NCI-H1092 treated with DMSO at 0.1 percent for 48 hours (cell line): ENCODE measurements at places on chromosomes 1 and 21.
A peak's percentile ranks its signal among the peaks of the same experiment; 100 is the strongest.

DNA sequence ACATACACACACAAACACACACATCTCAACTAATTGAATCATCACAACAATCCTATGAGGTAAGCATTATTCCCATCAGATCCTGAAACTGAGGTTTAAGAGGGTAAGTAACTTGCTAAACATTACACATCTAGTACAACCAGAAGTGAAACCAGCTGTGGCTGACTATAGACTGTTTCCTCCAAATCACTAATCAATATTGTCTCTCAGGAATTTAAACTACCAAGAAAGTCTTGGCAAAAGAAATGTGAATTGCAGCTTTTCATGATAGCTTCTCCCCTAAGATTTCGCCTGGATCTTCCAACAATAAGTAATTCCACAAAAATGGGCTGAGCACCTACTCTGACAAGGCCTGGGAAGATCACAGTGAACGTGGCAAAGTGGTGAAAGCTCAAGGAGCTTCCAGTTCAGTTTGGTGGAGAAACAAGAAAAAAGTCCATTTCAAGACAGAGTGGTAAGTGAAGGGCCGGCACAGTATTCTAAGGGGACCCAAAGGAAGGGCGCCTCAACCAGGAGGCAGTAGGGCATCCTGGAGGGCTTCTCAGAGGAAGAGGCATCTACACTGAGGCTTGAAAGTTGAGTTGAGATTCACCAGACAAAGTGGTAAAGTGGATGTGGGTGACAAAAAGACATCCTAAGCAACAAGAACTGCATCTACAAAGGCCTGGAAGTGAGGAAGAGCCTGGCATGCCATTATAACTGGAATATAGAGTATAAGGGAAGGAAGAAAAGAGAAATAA is 22.1 kb downstream of the LRRC52 start:
- DNase-seq = no peak

- no peak for DNase-seq
These were observed 159.0 kb upstream of the KCNJ15 start for GRCh38 chr21:38097789-38098188.

DNA sequence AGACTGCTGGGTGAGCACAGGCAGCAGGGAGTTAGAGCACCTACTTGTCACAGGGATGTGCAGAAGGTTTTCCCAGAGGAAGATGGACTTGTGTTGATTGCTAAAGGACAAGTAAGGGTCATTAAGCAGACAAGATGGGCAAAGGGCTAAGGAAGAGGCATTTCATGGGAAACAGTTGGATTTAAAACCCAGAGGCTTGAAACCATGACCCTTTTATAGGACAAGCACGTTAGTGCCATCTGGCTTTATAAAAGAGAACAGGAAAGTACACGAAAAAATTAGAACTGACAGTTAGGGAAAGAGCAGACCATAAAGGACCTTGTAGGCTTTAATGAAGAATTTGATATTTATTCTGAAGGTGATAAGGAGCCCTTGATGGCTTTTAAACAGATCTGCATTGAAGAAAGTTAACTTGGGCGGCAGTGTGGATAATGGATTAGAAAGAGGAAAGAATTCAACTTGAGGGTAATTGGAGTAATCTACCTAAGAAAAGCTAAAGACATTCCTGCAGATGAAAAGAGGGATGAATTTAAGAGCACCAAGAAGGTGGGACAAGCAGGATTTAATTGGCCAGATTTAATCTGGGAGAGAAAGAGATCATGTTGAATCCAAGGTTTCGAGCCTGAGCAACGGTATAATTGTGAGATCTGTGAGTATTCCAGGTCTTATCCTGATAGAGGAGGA is 68.6 kb downstream of the ZC3H11B start:
- no peak for DNase-seq

DNA sequence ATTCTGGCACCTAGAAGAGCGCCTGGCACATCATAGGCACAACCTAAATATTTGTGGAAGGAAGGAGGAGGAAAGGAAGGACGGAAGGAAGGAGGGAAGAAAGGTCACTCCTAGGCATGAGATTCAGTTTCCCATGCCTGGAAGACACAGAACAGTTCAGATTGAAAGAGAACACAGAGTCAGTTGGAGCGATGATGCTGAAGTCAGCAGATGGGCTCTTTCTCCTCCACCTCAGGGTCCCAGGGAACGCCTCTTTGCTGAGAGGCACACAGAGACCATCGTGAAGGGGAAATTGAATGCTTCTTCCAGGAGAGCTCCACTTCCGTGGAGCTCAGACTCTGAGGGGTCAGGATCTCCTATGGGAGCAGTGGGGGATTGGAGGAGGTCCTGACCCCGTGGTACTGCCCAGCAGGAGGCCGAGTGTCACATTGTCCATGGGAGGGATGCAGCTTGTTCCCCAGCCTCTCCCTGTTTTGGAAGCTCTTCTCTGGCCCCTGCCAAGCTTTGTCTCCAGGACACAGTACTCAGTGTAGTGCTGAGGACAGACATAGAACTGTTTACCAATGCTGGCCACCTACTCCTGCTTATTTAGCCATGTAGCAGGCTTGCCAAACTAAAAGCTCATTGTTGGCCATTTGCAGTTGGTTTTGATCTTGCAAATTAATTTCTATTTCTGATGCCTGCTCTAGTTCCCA is 2.4 kb downstream of the MYBPHL start:
- no peak for DNase-seq

DNA sequence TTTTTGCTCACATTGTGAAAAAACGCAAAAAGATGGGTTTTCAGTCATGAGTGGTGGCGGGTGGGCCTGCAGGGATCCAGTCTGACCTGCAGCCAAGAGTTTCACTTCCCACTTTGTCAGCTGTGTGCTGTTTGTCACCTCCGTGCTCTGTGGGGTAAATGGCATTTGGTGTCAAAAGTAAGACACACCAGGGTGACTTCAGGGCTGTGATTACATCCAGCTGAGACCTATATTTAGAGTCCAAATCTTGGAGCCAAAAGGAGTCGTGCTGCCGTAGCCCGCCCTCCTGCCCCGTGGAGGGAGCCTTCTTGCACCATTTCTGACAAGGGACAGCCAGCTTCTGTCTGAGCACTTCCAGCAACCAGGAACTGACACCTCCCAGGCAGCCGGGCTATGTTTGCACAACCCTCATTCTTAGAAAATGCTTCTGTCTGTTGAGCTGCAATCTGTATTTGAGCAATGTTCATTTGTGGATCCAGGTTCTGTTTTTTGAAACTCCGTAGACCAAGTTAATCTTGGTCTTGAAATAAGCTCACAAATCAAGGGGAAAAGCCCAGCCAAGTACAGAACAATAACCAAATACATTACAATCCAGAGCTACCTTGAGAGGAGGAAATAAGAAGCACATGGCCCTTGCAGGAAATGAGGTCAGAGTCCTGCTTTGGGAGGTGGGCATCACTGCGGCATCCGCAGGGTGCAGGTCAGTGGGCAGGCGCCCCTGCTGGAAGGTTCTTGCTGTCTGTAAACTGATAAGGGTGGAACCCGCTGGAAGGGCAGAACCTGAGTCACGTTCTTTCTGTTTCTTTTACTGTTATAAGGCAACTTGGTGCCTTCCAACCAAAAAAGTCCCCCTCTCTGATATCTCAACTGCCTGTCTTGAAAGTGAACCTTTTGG is 14.4 kb downstream of the ABCG1 start:
- peak; percentile 41 for DNase-seq

DNA sequence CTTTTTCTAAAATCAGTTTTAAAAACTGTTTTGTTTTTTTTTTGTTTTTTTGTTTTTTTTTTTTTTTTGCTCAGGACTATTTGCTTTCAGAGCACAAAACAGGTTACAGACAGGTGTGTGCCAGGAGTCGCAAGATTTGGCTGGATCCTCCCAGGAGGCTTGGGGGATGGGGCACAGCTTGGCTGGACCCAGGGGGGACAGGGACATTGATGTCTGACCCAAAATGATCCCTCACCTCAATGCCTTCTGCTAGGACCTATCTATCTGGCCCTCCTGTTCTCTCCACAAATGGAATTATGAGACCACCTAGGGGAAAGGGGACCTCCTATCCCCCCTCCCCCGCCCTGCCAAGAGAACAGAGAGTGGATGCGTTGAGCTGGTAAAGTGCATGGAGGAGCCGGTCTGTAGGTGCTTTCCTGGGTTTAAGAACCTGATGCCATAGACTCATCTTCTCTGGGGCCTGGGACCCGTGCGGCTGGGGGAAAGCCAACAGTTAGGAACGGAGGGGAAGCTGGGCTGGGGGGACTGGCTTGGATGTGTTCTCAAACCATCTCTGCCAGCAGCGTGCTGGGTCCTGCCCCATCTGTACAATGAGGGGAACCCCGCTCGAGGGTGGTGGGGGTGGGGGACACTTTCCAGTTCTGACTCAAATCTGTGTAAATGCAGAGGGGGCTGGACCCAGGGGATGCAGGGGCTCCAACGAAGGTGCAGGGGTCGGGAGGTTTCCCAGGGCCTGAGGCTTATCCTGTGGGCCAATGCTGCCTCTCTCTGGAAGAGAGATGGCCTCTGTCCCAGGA is 28.9 kb downstream of the RUNX3 start:
- DNase-seq = no peak

- DNase-seq = no peak
These were observed 12.8 kb upstream of the RNU1-2 start for GRCh38 chr1:16882986-16883385.

DNA sequence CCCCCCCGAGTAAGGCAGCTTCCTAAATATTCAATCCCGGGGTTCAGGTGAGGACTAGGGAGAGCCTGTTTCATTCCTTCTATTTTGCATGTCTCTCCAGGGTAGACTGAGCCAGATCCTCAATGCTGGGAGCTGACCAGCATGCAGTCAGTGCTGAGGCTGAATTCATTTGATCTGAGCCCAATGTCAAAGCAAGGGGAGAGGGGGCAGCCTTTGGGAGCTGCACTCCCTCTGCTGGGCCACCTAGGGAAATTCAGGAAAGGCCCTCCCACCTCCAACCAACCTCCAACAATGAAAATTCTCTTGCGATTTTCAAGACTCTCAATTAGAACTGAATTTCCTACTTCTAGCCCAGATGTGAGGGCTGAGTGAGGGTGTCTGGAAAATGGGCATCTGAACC is 371.2 kb downstream of the NPHP4 start:
- DNase-seq = no peak

DNA sequence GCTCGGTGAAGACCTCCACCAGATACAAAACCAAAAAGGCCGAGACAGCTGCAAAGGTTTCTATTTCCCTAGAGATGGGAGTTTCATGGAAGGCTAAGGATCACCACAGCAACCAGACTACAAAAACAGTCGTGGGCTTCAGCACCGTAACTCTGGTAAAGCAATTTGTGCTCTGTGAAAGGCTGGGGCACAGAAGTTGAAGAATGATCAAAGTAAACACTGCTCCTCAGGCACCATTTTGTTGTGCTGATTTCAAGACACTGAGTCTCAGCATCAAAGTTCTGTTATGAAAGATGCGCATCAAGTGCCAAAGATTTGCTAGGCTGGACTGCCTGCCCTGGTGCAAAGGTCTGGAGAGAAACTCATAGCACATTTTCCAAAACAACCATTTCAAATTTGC is 116.2 kb downstream of the TGFBR3 start:
- DNase-seq = no peak

- DNase-seq = no peak
These were observed 105.2 kb upstream of the GADD45A start for GRCh38 chr1:67579623-67580394.

DNA sequence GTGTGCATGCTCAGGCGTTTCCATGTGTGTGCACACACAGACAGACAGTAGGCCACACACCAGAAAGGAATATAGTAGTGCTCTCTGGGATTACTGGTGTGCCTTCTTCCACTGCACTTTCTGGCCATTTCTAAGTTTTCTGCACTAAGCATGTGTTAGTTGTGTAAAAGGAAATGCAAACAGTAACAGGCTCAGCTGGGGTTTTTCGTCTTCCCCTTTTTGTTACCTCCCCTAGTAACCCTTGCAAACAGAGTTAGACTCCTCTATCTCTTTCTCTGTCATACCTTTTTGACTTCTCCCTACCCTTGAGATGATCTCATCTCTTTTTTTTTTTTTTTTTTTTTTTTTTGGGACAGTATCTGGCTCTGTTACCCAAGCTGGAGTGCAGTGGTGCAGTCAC is 196.3 kb downstream of the SDCCAG8 start:
- DNase-seq = no peak

DNA sequence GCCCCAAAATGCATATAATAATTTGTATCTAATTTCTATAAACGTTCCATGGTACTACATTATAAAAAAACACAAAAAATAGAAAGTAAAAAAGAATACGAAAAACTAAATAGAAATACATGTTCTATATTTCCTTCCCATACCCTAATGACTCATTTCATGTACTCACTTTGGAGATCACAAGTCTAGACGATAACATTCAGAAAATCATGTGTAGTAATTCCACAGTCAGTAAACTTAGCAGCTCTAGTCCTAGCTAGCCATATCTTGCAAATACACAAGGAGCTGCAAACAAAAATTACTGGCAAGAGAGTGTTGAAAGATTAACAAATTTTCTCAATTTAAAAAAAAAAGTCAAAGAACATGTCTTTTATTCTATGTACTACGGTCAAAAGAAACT is 1.4 kb downstream of the GOLPH3L start:
- no peak for DNase-seq

- no peak for DNase-seq
These were observed 78.8 kb upstream of the ABCD3 start for GRCh38 chr1:94339206-94339927.
